ENCODE measurements at places on chromosomes 7 and 10. TPM values are rescaled to one million over a fixed set of nuclear protein-coding genes. Genes with fewer than 3 reads are reported as not detected.

DNA sequence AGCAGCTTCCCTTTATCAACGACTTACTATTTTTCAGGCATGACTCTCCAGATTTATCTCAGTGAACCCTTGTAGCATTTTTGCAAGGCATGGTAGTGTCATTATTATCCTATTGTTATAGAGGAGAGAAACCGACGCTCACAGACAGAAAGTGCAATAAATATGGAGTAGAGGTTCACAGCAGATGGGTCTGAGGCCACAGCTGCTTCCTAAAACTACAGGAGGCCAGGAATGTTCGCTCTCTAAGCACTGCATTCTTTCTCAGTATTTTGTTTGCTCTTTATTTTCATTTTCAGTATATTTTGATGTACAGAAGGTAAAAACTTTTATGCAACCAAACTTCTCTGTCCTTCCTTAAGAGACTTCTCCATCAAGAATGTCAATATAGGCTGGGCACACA is 4.5 kb upstream of the AEBP1 start:
- DNase-seq = no peak

- no peak for DNase-seq
Measured at GRCh38 chr7:128989961-128990360, 52.2 kb downstream of the IRF5 start.

DNA sequence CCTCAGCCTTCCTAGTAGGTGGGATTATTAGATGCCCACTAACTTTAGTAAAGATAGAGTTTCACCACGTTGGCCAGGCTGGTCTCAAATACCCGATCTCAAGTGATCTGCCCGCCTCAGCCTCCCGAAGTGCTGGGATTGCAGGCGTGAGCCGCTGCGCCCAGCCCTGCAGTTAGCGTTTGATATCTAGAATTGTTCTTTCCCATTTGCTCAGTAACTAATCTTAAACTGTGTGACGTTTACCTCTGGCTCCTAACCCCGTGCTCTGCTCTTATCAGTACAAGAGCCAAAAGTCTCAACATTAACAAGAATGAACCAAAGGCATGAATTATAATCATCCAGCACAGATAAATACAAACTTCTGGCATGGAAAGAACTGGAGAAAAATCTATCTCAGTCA is 47.4 kb downstream of the IGF2BP3 start:
- DNase-seq = no peak

- no peak for DNase-seq
Measured at GRCh38 chr7:99008181-99008631, 129.9 kb downstream of the TRRAP start.

- no peak for DNase-seq
Measured at GRCh38 chr7:32150589-32150988, 80.4 kb upstream of the PDE1C start.

- DNase-seq = no peak
Measured at GRCh38 chr10:52668024-52668423, 104.6 kb downstream of the MBL2 start.

GRCh38 chr10:501596-501995 is 187.9 kb downstream of the DIP2C start:
- no peak for DNase-seq

DNA sequence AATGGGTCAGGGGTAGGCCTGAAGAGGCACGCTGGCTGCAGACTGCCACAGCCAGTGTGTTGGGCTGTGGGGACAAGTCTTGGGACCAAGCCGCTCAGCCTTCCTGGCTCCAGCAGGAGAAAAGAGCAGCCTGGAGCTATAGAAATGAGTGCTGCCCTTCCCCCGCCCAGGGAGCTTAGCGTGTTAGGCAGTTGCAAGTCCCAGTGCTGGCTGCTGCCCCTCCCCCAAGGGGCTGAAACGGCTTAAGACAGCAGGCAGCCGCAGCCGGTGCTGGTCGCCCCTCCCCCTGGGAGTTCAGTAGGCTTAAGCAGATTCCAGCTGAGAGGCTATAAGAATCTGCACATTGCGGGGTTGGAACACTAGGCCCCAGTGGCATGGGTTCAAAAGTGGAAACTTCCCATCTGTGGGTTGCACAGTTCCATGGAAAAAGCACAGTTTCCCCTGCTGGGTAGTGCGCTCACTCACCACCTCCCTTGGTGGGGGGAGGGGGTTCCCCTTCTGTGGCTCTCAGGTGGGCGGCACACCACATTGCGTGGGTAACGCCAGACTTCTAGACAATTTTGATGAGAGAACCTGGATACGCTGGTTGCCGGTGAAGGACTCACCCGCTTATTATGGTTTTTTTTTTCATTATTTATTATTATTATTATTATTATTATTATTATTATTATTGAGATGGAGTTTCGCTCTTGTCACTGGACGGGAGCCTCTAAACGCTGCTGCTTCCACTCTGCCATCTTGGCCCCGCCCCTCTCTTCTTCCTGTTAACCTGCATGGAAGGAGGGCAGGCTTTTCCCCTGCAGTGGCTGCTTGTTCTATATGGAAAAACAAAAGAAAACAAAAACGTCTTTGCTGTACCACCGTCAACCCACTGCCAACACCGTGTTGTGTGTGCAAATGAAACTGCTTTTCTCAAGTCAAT is 151.1 kb downstream of the CXCL12 start:
- peak; percentile 66 for DNase-seq

DNA sequence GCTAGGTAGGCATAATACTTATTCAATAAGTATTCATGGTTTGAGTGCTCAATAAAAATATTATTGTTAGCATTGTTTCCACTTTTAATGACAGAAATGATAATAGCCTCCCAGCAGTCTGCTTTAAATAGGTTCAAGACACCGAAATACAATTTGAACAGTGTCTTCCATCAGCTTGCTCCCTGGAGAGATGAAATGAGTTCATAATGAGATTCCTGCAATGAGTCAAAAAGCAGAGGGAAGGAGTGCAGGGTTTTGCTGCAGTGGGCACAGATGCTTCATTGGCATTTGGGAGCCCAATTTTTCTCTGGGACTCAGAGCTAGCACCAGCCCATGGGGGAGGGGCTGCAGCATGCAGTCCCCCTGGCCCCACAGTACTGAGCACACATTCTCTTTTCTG is 32.6 kb upstream of the CHCHD3 start:
- DNase-seq = no peak

DNA sequence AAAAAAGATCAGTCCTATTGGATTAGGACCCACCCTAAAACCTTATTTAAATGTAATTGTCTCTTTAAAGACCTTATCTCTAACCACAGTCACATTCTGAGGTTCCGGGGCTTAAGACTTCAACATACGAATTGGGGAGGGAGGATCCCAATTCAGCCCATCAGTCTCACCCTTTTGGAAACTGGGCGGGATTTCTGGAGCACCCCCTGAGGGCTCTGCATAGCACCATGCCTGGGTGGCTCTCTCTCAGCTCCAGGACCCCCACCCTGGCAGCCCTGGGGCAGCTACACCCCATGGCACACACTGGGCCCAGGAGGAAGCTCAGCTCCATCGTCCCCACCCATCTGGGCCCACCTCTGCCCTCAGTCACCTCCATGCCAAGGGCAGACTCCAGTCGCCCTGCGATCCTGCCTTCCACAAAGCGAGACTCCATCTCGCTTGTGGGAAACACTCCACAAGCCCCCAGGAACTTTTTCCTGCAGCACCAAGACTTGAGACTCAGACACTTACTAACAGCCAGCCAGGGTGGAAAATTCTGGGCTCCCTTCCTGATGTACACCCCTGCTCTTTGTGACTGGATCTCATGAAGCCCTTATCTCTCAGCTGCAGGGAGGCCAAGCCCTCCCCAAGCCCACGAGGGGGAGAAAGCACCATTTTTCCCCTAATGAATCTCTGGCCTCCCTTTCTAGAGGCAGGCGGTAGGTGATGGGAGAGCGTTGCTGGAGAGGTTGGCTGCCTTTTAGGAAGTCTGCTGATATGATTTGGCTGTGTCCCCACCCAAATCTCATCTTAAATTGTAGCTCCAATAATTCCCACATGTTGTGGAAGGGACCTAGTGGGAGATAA is 90.8 kb upstream of the KDM7A start:
- no peak for DNase-seq

DNA sequence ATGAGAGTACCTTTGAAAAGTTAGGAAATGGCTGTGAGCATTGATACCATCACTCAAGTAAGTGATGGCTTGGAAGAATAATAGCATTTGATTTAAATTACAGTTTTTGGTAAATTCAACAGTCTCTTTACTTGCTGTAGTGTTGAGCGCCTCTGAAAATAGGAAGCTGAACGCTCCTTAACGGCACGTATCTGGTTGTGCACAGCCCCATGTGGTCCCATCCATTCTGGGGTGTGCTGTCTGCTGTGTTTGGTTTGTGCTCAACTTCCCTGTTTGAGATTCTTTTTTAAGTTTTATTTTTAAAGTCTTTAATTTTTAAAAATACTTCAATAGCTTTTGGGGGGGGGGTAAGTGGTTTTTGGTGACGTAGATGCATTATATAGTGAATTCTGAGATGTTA is 51.5 kb downstream of the DNAJB6 start:
- DNase-seq = no peak

- no peak for DNase-seq
Measured at GRCh38 chr7:74258639-74259038, 4.4 kb upstream of the RFC2 start.

- DNase-seq = no peak
Measured at GRCh38 chr7:122363144-122363543, 58.6 kb upstream of the FEZF1 start.

DNA sequence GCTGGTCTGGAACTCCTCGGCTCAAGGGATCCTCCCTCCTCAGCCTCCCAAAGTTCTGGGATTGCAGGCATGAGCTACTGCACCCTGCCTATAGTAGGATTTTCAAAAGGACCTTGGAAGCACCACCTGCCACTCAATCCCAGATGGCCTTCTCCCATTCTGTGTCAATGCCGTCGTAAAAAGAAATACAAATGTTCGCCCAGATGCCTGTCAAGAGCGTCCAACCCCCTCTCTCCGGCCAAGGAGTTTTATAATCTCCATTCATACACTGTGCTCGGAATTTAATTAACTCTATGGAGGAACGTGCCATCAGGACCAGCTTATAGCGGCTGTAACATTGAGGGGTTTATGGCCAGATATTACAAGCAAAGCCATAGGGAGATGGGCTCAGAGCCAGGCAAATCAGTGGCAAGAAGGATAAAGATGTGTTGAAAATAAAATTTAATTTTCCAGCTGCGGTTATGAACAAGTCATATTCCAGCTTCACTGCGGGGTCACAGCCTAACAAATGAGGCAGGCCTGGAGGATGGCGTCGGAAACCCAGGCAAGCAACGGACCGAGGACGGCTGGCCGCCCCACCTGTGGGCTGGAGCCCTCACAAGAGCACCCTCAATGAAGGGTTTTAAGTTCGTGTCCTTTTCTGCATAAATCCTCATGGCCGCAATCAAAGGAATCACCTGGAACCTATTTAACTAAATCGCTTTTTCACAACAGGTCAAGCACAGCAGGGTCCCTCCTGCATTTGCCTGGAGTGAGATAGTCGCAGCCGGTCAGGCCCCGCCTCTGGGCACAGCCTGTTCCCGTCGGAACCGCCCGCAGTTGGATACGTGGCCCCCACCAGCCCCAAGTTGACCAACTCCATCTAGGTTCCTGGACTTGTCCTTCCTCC is 374.5 kb upstream of the FOXK1 start:
- no peak for DNase-seq

GRCh38 chr10:102804382-102805055 is 32.7 kb downstream of the CYP17A1 start:
- no peak for DNase-seq

DNA sequence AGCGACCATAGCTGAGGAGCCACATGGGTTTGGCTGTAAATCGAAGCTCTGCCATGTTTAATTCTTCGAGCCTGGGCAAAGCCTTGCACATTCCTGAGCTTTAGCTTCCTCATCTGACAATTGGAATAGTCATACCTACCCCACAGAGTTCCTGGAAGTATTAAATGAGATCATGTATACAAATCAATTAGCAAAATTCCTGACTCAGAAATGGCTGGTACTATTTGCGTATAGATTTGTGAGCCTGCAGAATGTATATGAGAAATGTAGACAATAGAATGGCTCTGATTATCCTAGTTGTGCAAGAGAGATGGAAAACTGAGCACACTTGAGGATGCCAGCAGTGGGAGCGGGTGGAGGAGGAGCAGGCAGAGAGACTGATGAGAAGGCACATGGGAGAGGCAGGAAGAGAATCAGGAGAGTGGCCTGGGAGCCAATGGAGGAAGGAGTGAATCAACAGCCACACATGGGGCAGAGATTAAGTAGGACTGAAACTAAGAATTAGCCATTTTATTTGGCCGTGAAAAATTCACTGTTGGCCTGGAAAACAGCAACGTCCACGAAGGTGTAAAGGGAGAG is 128.0 kb upstream of the C1GALT1 start:
- DNase-seq = no peak

DNA sequence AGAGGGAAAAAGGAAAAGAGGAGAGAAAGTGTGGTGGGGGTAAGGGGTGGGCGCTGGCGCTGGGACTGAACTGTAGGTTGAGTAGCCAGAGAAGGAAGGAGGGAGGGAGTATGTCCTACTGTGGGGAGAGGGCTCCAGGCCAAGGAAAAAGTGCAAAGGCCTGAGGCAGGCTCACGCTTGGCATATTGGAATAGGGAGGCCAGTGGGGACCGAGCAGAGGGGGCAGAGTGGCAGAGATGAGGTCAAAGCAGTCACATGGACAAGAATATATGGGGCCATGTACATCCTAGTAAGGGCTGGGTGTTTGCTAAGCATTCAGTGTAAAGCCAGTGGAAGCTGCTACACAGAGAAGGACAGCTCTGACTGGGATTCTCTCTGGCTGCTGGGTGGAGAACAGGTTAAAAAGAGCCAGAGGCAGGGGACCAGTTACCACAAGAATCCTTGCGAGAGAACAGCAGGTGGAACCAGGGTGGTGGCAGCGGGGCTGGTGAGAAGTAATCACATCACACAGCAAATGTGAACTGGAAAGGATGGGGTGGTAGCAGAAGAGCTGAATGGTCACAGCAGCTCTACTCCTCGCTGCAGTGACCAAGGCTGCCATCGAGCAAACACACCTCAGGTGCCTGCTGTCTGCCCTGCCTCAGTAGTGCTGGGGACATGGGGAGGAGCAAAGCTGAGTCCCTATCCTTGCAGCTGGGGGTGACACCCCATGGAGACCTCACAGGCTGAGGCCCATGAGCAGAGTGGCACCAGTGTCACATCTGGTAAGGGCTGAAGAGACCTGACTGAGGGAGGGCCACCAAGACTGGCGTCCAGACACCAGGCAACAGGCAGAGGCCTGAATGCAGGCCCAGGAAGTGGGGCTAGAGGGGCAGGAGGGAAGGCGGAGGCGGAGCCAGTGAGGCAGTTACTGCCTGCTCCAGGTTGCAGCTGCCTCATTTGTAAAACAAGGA is 39.5 kb downstream of the FAM53B start:
- no peak for DNase-seq

Gene OR13A1
- not detected for total RNA-seq

Gene SLC18A3
- total RNA-seq = 0.72 TPM

Gene ASAH2
- 1.7 TPM for total RNA-seq

Gene CYP17A1
- total RNA-seq = not detected

Gene THNSL1
- total RNA-seq = 3.6 TPM

Data from endothelial cell (in vitro differentiated cells).